ENCODE measurements at places on chromosomes 7 and 10. TPM values are rescaled to one million over a fixed set of nuclear protein-coding genes. Genes with fewer than 3 reads are reported as not detected.

NOD1 gene
- 9.0 TPM for polyA plus RNA-seq

- DNase-seq, result no peak
These were observed 34.1 kb downstream of the BLVRA start for GRCh38 chr7:43792471-43793150.

TMEM213 gene
- polyA plus RNA-seq, result 48.3 TPM

DNA sequence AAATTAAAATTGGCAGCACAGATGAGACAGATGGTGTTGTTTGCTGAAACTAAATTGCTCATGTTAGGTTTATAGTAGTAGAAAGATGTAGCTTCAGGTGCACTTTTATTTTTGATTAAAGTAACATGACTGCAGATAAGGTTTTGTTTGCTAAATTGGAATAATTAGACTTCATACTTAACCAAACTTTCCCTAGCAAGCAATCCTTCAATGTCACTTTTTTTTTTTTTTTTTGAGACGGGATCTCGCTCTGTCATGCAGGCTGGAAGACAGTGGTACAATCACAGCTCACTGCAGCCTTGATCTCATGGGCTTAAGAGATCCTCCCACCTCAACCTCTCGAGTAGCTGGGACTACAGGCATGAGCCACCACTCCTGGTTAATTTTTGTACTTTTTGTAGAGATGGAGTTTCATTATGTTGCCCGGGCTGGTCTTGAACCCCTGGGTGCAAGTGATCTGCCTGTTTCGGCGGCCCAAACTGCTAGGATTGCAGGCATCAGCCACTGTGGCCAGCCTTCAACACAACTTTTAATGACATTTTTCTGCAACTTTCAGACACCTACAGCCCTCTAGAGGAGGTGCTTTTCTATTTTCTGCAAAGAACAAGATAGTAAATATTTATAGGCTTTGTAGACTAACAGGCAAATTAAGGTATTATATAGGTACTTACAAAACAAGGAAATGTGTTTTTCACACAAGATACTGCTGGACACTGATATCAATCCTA lies 84.8 kb upstream of the CCNY start:
- DNase-seq, result no peak

DYNC1I1 gene
- polyA plus RNA-seq, result 0.58 TPM

- no peak for DNase-seq
These were observed 10.6 kb upstream of the LRRC72 start for GRCh38 chr7:16515785-16516685.

HMX3 gene
- not detected for polyA plus RNA-seq

MET gene
- polyA plus RNA-seq, result 48.3 TPM

GRCh38 chr10:11205030-11205772 lies 187.5 kb downstream of the CELF2 start:
- no peak for DNase-seq

DNA sequence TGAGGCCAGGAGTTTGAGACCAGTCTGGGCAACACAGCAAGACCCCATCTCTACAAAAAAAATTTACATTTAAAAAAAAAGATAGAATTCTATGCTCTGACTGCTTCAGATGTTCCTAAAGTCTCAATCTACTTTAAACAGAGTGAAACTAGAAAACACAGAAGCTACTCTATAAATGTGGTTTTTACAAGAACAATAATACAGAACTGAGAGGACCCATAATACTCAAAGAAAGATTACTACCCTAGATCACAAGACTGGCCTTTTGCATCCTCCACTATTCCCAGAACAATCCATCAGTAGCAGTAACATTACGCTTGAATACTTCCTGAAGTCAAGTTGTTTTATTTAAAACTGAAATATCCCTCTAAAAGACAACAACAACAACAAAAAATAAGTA lies 119.4 kb downstream of the ZFAND4 start:
- DNase-seq, result no peak

LGI1 gene
- polyA plus RNA-seq, result 8.1 TPM

DNA sequence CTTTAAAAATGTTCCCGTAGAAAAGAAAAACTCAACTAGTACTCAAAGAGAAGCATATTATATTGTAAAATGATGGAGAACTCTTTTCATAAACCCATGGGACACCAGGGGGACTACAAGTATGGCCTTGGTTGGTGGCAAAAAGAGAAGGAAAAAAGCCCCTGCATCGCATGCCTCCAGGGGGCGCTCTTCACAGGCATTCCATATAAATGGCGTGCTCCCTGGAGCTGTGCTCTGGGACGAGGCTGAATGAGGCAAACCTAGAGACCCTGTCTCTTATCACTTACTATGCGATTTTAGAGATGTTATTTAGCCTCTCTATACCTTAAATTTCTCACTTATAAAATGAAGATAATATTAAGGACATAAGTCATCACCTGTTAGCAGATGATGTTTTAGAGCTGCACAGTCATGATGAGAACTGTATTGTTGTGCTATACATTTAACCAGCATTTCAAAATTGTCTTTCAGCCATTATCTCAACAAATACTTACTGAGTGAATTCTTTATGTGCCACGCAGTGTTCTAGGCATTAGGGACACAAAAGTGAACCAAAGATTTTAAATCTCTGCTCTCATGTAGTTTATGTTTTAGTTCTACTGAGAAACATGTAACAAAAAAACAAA lies 105.8 kb downstream of the ARHGAP21 start:
- no peak for DNase-seq

SFR1 gene
- polyA plus RNA-seq, result 10.8 TPM

- no peak for DNase-seq
These were observed 22.8 kb upstream of the ANKRD2 start for GRCh38 chr10:97549587-97550322.

HABP2 gene
- polyA plus RNA-seq, result 0.41 TPM

GRCh38 chr10:16789261-16789660 lies 28.0 kb downstream of the RSU1 start:
- DNase-seq, result no peak

DNA sequence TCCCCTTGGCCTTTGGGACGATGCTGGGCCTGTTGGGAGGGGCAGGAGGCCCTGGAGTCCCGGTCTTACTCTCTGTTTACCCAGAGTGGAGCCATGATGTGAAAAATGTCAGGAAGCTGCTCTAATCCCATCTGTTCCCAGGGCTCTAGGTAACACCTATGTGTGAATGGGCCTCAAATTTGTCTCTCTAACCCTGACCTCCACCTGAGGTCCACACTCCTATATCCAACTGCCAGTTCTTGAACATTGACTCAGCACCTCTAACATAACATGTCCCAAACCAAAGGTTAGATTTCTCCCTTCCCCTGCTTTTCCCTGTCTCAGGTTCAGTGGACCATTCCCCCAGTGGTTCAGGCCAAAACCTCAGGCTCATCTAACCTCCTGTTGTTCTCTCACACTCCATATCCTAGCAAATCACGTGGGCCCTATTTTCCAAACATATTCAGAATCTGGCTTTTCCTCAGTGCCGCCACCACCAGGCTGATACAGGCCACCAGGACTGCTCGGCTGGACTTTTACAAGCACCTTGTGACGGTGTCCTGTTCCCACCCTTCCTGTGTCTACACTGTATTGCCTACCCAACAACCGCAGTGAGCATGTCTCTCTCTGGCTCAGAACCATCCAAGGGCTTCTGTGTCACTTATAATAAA lies 130.6 kb downstream of the ATXN7L1 start:
- DNase-seq, result no peak

DNA sequence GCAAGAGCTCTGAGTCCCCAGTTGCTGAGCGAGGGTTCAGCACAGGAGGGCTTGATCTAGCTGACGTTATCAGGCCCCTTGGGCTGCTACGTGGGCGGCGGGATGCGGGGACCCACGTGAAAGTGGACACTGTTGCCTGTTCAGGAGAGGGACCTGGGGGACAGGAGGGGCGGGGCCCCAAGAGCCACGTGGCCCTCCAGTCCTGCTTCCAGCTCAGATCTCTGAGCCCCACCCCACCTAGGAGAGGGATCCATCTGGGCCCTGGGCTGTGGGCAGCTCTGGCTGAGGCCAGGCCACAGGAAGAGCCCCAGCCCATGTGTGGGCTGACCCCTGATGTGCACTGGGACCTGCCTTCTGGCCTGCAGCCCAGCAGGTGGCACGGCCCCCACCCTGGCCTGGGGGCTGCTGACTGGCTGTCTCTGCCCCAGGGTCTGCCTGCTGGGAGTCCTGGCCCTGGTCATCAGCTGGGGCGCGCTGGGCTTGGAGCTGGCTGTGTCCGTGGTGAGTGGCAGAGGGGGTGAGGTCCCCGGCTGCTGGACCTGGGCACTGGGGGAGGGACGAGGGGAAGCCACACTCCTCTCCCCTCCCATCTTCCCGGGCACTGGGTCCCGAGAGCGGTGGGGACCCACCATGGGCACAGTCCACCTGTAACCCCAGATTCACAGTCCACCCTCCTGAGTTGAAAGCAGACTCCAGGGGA lies 17.5 kb downstream of the TTYH3 start:
- DNase-seq, result no peak

ITPRID1 gene
- not detected for polyA plus RNA-seq

- no peak for DNase-seq
These were observed 482.6 kb downstream of the RPS24 start for GRCh38 chr10:78516236-78516635.

- DNase-seq, result no peak
These were observed 288.3 kb downstream of the ADARB2 start for GRCh38 chr10:1449021-1449420.

- no peak for DNase-seq
These were observed 99.6 kb upstream of the ANLN start for GRCh38 chr7:36289833-36290661.

DNA sequence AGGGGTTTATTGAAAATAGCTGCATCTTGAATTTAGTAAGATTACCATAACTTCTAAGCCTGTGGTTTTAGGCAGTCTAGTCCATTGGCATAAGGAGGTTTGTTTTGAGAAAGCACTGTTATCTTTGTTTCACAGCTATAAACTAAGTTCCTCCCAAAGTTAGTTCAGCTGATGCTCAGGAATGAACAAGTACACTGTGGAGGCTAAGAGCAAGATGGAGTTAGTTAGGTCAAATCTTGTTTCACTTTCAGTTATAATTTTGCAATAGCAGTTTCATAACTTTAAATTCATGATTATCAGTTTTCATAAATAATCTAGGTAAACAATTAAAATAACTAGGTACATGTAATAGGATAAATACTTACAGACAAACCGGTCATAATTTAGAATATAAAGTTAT lies 15.4 kb downstream of the SEC61G start:
- no peak for DNase-seq

TRIM73 gene
- polyA plus RNA-seq, result 3.8 TPM

ABI1 gene
- 71.9 TPM for polyA plus RNA-seq

SMO gene
- polyA plus RNA-seq, result 109 TPM

DNA sequence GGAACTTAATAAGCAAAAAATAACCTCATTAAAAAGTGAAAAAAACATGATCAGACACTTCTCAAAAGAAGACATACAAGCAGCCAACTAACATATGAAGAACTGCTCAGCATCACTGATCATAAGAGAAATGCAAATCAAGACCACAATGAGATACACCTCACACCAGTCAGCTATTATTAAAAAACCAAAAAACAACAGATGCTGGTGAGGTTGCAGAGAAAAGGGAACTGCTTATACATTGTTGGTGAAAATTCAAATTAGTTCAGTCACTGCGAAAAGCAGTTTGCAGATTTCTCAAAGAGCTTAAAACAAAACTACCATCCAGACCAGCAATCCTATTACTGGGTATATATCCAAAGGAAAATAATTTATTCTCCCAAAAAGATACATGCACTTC lies 513.3 kb downstream of the MDFIC start:
- DNase-seq, result no peak

OPN1SW gene
- 1.1 TPM for polyA plus RNA-seq

TNS3 gene
- 90.8 TPM for polyA plus RNA-seq

- DNase-seq, result no peak
These were observed 270.1 kb downstream of the ARL4A start for GRCh38 chr7:12957487-12957886.

DNA sequence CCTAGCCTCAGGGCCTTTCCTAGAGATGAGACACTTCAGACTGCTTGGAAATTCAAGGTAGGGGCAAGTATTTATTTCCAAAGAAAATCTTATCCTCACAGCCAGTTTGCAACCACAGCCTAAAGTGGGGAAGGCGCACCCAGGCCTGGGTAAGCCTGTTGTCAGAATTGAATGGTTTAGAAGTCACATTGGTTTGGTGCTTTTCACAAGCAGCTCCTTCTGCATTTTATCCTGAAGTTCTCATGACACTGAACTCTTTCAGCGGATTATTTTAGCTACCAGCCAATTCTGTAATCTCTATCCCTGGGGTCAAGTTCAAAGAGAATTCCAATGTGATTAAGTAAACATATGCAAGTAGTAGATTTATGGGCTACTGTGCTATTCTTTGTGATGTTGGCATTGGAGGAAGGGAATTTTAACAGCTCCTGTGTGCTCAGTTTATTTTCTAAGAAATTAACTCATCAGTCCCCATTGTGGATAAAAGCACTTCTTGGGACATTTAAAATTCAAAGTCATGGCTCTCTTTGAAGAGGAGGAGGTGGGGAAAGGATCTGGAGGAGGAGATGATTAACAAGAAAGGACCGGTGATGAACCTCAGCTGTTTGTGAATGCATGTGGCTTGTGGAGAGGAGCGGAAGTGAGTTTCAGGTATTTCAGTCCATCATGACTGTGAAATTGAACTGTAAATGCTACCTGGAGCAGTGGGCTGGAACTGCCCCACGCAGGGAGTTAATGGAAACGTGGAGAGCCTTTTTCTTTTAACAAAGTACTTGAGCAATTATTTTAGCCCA lies 90.2 kb upstream of the CACUL1 start:
- no peak for DNase-seq

HTRA1 gene
- 212 TPM for polyA plus RNA-seq

GRCh38 chr7:24828891-24829661 lies 71.8 kb upstream of the GSDME start:
- DNase-seq, result no peak

- DNase-seq, result no peak
These were observed 161.2 kb downstream of the PCLO start for GRCh38 chr7:83001362-83002040.

GDF2 gene
- not detected for polyA plus RNA-seq

DPYSL4 gene
- 12.2 TPM for polyA plus RNA-seq

- no peak for DNase-seq
These were observed 21.3 kb upstream of the EFCAB10 start for GRCh38 chr7:105602325-105603305.

ERVW-1 gene
- polyA plus RNA-seq, result 1.1 TPM

STEAP1B gene
- polyA plus RNA-seq, result 1.2 TPM
